Kidney epithelial cell (primary cell): ENCODE measurements at places on chromosomes 4 and X.

GRCh38 chrX:118352566-118352965, 6.7 kb downstream of the WDR44 start:
- DNase-seq, result no peak

DNA sequence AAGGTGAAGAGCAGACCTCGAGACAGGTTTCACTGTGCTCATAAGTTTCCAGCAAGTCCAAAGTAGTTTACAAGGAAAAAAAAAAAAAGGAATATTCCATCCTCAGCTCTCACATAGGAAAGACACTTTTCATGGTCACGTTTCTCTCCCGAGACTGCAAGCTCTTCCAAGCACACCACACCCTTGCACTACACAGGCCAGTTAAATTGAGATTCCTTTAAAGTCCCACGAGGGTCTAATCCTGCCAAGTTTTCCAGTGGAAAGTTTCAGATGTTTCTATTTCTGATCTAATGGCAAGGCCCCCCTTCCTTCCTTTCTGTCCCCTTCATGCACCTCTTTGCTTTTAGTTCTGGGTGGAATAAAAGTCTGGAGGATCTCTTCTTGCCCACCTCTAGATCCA, 67.9 kb upstream of the PCDH19 start:
- no peak for DNase-seq

DNA sequence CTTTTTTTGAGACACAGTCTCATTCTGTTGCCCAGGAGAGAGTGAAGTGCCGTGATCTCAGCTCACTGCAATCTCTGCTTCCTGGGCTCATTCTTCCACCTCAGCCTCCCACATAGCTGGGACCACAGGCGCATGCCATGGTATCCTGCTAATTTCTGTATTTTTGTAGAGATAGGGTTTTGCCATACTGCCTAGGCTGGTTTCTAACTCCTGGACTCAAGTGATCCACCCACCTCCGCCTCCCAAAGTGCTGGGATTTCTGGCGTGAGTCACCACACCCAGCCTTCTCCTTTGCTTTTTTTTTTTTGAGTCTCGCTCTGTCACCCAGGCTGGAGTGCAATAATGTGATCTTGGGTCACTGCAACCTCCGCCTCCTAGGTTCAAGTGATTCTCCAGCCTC, 94.1 kb downstream of the PDS5A start:
- DNase-seq, result no peak

DNA sequence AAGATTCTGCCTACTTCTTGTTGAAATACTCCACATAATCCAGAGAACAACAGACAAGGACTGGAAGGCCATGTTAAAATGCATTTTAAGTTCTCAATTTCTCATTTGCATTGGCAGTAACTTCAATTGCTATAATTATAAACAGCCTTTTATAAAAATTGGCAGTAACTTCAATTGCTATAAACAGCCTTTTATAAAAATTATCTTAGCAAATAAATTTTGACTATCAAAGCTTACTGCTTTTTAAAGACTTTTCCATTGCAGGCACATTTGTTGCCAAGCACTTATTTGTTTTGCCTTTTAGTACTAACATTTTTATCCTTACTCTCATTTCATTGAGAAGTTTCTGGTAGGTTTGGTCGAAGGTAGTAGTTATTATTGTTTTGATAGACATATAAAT, 17.8 kb downstream of the SCFD2 start:
- DNase-seq, result no peak

- no peak for DNase-seq
Observed at GRCh38 chr4:52071791-52072546, 20.9 kb downstream of the SPATA18 start.

DNA sequence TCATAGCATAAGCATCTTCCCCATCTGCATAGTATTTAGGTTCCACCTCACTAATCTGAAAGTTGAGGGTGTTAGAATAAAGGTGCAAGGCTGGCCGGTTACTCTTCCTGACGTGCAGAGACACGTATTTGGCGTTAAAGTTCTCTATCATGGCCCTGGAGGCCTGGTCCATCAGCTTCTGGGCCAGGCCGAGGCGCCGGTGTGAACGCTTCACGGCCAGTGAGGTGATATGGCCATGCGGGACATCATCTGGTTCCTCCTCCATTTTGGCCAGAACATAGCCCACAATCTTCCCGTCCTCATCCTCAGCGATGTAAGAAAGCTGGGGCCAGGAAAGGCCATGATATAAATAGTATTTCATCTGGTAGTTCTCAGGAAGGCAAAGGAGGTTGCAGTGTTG, 425 bp downstream of the NAA11 start:
- no peak for DNase-seq

- peak; percentile 43 for DNase-seq
Observed at GRCh38 chr4:3375688-3376087, 66.1 kb upstream of the HGFAC start.

- no peak for DNase-seq
Observed at GRCh38 chr4:143700046-143700415, 444 bp downstream of the FREM3 start.

DNA sequence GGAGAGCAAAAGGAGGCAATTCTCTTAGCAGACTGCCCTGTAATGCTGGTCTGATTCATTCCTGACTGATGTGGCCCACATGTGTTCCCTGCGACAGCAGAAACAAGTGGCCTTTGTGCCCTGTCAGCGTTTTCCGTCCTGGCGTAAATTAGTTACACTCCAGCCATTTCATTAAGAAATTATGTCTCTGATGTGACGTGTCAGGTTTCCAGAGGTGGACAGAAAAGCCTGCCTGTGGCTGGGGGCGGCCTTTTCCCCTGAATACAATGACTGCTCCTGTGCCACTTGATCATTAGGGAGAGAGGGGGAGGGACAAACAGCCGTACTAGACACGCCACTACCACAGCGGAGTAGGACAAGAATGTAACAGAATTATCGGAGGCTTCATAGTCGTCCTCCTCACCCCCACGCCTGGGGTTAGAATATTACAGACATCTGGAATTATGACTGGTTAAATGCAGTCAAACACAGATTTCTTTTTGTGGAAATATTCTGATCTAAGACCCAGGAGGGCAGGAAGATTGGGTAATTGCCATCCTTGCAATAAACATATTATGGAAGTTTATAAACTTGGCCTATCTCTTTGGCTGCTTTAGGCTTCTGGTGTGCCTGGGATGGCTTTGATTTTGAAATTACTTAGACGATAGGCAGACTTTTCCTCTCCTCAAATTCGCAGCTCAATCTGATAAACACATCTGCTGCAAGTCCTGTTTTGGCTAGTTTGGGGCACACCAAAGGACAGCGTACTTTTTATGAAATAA, 146.2 kb upstream of the BCOR start:
- DNase-seq, result no peak

DNA sequence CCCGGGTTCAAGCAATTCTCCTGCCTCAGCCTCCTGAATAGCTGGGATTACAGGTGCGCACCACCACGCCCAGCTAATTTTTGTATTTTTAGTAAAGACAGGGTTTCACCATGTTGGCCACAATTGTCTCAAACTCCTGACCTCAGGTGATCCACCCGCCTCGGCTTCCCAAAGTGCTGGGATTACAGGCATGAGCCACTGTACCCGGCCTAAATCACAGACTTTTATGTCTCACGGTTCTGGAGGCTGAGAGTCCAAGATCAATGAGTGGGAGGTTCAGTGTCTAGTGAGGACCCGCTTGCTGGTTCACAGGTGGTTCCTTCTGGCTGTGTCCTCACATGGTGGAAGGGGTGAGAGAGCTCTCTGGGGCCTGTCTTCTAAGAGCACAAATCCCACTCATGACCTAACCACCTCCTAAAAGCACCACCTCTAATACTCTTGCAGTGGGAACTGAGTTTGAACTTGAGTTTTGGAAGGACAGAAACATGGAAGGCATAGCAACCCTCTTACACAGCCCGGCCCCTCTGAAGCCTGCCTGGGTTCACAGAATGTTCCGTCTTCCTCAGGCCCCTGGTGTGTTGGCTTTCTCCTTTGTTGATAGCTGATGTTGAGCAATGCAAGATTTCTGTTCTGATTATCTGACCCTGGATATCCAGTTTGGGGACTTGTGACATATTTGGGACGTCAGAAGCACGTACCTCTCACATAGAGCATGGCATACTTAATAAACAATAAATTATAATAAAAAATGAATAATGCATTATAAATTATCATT, 1.9 kb upstream of the AKAP17A start:
- DNase-seq, result no peak

- DNase-seq, result no peak
Observed at GRCh38 chr4:33536898-33537297, 2707.4 kb downstream of the ARAP2 start.

DNA sequence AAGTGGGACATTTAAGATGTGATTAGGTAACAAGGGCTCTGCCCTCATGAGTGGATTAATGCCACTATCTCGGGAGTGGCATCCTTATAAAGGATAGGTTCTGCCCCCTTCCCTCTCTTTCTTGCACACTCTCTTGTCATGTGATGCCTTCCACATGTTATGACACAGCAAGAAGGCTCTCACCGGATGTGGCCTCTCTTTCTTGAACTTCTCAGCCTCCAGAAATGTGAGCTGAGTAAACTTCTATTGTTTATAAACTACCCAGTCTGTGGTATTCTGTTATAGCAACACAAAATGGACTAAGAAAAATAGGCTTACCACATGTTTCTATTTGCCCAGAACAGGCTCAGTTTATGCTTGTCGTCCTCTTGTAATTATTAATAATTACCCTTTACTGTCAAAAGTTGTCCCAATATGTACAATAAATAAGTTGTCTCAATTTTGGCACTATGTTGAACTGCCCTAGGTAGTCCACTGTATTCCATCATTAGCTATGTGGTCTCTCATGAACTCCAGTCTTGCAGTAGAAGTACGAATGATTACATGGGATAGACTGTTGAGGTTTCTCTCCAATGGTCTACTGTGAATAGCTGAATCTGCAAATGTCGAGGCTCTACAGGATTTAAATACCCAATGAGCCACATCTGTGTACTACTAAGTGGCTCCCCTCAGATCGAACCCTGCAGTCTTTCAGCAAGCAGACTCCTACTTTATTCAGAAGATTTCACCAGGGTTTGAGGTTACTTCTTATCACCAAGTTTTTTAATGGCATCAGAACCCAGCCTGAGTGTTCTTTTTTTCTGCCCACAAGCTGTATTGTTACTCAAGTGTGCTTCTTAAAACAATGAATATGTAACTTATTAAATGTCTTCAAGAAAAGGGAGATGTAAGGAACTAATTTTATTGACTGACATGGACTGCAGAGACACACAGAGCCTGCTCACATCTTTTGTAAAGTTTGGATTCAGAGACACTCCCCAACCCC, 102.0 kb upstream of the LEF1 start:
- DNase-seq, result peak; percentile 65
